Right ventricle myocardium superior (tissue), 1 donor: ENCODE measurements at places on chromosomes 7 and 10. TPM values are rescaled to one million over a fixed set of nuclear protein-coding genes. Genes with fewer than 3 reads are reported as not detected.

DNA sequence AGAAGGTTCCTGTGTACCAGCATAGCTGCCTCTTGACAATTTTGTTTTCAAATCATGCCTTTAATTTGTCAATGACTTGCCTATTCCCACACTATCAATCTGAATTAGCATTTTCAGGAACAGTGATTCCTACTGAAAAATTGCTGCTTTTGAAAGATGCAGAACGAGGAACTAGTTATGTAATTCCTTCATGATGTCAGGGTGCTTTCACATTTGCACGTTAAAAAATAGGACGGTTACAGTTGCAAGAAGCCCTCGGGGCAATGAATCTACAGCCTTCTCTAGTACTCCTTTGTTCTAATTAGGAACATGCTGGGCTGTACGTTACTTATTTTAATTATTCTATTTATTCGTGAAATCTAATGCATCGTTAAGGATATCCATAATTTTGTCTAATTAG, 253.9 kb downstream of the OTUD1 start:
- DNase-seq, result no peak

GRCh38 chr7:74187915-74188675, 13.9 kb downstream of the EIF4H start:
- no peak for DNase-seq

- no peak for DNase-seq
These were observed 79.1 kb downstream of the CCSER2 start for GRCh38 chr10:84407388-84408049.

- DNase-seq, result no peak
These were observed 15.4 kb downstream of the SEC24C start for GRCh38 chr10:73759512-73760115.

DNA sequence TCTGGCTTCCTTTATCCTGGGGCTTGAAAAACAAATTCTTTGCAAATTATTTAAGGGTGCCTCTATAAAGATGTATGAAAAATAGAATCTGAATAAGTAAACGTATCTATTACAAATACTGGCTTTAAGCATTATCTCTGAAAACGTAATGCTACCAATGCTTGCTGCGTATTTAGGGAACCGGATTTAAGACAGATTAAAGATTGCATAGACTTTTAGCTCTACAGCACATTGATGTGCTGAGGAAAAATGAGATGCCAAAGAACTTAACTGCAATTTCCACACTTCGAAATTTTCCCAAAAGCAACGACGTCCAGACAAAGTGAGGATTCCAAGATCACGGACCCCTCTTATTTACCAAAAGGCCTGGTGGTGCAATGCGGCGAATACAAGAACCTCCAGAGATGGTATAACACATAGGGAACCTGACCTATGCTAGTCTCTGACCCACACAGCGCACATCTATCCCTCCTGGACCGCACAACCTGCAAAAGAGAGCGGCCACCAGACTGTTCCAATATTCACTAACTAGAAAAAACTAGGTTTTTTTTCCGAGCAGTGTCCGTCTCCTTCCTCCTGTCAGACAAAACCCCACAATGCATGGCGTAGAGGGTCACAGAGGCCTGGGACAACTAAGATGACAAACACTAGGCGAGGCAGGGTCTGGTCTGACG, 34.3 kb upstream of the PHF14 start:
- no peak for DNase-seq

DNA sequence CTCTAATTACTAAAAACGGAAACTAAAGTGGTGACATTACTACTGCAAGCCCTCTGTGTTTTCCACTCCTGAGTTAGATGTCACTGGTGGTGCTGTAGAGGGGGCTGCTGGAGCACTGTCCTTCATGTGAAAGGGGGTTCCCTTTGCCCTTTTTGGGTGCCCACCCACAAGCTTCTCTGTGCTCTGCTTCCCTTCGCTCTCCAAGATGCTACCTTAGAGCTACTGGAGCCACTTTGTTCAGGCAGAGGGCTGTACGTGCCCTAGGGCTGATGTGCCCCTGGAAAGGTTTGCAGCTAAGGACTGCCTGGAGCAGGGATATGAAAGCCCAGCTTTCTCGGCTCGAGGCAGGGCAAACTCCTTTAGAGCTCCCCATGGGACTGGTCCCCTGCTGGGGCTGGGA, 28.3 kb downstream of the EMX2 start:
- DNase-seq, result no peak

Gene OR2A42
- total RNA-seq, result not detected
